Regular cardiac myocyte (primary cell): ENCODE measurements at places on chromosomes 7 and 10. TPM values are rescaled to one million over a fixed set of nuclear protein-coding genes. Genes with fewer than 3 reads are reported as not detected.

Gene LRIT1
- total RNA-seq: not detected in 2 replicates

Gene POU6F2
- total RNA-seq: not detected in 2 replicates

Gene RELN
- total RNA-seq: 20.0 and 94.7 TPM in 2 replicates

Gene GNG11
- total RNA-seq: 123 and 152 TPM in 2 replicates

Gene CLDN3
- not detected in 2 replicates for total RNA-seq
